ENCODE measurements at places on chromosomes 7 and 10.

DNA sequence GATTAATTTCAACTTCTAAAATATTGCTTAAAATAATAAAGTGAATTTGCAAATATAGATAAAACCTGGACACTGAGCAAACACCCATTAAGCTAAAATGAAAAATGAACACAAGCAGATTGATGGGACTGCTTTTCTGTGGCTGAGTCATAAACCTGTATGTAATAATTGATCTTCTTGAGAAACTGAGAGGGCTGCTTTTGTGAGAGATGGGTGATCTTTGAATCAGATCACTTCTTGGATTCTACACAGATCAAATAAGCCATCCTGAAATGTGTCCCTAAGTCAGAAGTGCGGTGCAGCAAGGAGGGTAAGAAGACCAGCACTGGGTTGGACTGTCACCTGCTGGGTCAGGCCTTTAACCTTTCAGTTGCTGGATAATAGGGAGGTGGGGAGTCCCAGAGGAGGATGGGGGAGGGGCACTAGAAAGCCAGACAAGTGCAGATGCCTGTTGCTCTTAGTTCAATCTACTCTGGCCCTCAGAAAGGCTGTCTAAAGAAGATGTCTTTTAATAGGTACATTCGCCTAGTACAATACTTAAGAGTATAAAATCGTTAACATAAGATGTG is 178.2 kb upstream of the NAMPT start:
- DNase-seq: no peak

GRCh38 chr7:4189131-4189570 is 492.9 kb upstream of the FOXK1 start:
- DNase-seq: peak; percentile 31

DNA sequence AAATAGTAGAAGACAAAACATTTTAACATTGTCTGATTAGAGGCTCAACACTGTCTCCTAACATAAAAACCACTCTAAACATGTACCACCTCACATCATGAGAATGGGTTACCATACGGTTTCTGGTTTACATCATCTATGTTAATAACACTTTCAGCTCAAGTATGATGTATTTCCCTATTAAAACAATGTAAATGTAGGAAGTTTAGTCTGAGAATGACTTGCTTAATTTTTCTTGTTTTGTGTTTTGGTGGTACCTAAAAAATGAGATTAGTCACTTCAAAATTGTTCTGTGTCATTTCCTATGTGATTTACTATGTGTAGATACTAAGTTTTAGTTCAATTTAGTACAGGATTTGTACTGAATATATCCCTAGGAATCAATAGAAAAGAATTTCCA is 195.8 kb upstream of the SEMA3C start:
- DNase-seq: no peak

DNA sequence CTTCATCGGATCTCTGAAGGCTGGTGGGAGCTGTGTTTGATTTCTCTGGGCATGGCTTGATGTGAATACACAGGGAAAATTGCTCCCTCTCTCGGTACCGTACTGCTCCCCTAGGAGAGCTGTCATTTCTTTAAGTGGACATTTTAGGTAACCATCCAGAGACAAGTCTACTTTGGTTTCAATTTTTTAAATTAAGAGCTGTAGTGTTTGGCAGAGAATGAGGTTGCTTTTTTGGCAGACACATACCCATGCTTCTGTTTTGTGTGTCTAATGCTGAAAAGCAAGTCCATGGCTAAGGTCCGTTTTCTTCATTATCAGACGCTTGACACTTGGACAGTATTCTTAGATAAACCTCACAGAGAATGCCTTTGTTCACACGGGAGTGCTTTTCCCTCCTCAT is 61.3 kb upstream of the TRIL start:
- no peak for DNase-seq

DNA sequence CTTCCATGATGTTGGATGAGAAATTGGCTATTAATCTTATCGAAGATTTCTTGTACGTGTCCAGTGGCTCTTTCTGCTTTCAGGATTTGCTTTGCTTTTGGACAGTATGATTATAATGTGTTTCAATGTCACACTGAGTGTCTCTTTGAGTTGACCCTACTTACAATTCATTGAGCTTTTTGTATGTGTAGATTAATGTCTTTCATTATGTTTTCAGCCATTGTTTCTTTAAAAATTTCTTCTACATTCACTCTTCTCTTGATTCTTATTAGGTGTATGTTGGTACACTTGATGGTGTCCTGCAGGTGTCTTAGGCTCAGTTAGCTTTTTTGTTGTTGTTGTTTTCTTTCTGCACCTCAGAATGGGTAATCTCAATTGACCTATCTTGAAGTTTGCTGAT is 16.6 kb downstream of the PLAC9 start:
- DNase-seq: no peak

- DNase-seq: no peak
These were observed 112.4 kb upstream of the PPP2R2D start for GRCh38 chr10:131788386-131788785.

GRCh38 chr7:98079891-98080648 is 26.6 kb upstream of the LMTK2 start:
- no peak for DNase-seq

DNA sequence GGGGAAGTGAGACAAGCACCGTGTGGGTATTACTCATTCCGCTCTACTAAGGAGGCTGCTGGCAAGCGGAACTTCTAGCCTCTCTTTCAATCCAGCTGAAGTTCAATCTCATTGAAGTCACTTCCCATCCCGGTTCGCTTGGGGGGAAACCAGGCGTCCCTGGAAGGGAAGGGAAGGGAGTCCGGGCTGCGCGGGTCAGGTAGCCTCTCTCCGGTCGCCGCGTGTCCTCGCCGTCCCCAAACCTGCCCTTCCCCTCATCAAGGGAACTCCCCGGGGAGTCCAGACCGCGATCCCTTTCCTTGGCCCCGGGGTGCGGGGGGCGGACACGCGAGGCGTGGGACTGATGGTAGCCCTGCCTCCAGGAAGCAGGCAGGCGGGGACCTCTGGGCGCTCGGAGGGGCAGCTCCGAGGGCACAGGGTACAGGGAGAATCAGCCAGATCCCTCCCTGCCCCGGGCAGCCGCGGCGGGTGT is 598 bp upstream of the ZEB1 start:
- peak; percentile 44 for DNase-seq

DNA sequence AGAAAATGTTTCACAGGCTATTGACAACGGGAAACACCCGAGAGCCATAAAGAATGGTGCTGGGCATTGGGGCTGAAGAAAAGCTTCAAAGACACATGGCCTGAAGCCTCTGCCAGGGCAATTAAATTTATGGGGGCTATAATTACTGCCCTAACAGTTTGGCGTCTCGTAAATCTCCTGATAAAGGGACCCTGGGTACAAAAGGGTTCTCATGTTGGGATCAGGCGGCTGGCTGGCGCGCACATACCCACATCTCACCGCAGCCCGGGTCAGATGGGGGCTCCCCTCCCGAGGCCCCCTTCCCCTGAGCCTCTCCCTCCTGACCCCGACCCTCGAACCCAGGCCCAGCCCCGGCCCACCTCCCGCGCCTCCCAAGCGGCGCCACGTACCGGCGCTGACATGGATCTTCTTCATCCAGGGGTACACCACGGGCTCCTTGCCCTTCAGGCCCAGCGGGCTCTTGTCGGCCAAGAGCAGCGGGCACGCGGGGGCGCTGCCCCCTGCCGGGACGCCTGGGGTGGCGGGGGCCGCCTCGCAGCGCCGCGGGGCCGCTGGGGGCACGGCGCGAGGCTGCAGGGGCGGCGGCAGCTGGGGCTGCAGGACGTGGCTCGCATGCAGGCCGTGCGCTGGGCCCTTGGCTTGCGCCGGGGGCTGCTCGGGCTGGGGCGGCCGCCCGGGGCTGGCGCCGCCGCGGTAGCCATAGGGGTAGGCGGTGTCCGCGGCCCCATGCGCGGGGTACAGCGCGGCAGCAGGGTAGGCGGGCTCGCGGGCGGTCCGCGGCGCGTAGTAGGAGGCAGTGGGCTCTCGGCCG is 623 bp downstream of the HOXA4 start:
- DNase-seq: no peak

DNA sequence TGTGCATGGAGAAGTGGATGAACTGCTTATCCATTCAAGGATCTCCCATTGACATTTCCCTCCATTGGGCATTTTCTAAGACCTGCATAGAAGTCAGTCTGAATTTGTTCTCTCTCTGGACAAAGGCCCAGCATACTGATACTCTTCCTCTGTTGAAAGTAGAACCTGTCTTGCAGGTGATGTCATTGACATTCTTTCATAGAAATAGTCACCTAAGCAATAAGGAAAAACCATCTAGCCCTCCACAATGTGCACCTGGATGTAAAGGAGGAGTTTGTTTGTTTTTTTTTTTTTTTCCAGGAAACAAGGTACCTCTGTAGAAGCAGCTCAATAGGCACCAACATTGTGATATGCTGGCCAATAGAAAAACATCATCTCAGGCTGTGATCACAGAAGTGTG is 150.4 kb downstream of the DPY19L1 start:
- no peak for DNase-seq

- DNase-seq: no peak
These were observed 10.2 kb upstream of the SDHAF3 start for GRCh38 chr7:97107192-97107800.

GRCh38 chr7:30180718-30181117 is 45.9 kb downstream of the MTURN start:
- no peak for DNase-seq

DNA sequence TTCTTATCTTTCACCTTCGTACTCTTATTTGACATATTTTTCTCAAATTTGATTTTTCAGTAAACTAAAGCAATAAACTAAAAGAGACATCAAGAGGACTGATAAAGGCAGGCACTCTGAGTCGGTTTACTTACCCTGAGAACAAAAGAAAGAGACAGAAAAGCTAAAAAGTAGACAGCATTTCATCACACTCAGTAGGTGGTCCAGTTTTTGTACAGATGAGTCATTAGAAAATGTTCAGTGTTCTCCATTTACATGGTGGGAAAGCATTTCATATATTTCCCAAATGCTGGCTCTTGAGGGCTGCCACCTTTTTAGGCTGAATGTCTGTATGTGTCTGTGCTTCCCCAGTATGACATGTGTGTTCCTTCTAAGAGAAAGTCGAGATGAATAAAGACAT is 52.7 kb downstream of the NHLRC2 start:
- DNase-seq: no peak

DNA sequence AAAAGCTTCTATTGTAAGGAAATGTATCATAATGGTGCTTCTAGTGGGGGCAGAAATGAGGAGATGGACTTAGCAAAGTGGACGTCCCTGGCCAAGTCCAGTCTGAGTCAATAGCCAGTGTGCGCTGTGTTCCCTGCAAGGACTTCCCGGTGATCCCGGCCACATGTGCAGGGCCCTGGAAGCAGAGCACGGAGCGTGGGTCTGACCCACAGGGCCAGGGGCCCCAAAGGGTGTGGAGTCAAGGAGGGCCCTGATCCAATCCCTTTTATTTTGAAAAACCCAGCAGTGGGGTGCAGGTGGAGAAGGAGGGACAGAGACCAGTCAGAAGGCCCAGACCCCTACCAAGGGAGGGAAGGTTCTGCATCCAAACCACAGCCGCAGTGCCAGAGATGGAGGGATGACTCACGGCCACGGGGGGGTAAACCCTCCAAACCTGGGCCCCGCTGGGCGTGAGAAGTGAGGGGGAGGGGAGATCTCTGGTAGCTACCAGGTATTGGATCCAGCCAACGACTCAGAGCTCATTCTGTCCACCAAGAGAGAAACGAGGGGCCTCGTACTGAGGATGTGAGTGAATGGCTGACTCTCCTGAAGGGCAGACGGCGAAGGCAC is 57.2 kb upstream of the VIPR2 start:
- no peak for DNase-seq

GRCh38 chr7:33044401-33044718 is 18.2 kb downstream of the NT5C3A start:
- no peak for DNase-seq

DNA sequence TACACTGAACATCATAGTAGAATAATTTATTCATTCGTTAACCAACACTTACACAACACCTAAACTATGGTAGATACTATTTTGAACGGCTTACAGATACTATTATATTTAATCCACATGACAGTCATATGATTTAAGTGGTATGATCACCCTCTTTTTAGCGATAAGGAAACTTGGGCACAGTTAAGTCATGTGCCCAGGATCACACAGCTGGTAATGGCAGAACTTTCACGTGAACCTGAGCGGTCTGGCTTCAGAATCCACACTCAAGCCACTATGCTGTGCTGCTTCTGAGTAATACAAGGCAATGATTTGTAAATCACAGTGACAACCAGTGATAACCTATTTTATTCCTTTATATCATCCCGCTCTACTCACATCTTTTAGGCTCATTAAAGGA is 99.1 kb downstream of the CELF2 start:
- no peak for DNase-seq

- DNase-seq: no peak
These were observed 1.7 kb downstream of the PGAM1 start for GRCh38 chr10:97427571-97428179.

GRCh38 chr10:101859530-101859929 is 15.9 kb upstream of the KCNIP2 start:
- DNase-seq: no peak

DNA sequence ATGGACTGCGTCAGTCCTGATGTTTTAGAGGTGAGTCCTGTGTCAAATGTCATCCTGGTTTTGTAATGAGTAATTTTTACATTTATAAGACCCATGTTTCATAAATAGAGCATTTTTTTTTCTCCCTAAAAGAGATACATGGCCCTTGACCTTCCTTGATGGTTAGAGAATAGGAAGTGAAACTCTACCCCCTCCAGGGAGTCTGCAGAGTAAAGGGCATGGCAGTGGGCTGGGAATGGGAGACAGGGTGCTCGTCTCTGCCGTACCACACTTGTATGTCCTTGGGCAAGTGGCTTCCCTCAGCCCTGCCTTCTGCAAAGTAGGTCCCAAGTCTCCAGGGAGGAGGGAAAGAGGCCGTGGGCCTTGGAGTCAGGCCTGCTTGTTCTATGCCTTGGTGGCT is 63.9 kb downstream of the WDFY4 start:
- no peak for DNase-seq

DNA sequence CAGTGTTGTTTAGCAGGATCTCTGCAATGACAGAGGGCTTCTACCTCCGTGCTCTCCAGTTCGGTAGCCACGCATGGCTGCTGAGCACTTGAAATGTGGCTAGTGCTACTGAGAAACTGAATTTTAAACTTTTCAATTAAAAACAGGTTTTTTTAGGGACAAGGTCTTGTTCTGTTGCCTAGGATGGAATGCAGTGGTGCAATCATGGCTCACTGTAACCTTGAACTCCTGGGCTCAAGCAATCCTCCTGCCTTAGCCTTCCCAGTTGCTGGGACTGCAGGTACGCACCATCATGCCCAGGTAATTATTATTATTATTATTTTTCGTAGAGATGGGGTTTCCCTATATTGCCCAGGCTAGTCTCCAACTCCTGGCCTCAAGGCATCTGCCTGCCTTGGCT is 13.4 kb upstream of the SFRP5 start:
- no peak for DNase-seq

- no peak for DNase-seq
These were observed 1.9 kb downstream of the NSUN6 start for GRCh38 chr10:18649364-18649959.

- no peak for DNase-seq
These were observed 242.1 kb downstream of the CDC14C start for GRCh38 chr7:49166441-49166840.

DNA sequence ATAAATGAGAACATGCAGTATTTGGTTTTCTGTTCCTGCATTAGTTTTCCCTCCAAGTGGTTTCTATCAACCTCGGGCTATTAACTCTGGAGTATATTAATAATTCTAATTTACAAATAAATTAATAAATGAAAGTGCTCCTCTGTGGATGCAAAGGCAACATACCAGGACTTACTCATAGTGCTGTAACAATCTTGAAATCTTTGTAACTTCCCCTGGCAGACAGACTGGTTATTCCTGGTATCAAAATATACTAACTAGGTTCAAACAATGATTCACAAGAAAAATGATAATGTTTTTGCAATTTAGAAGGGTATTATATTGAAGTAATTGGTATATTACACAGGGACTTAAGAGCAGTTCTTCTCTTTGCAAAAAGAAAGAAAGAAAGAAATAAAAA is 177.2 kb downstream of the FANK1 start:
- no peak for DNase-seq

Data from hypothalamus (tissue), 51 donors.